ENCODE measurements at places on chromosomes 13 and 19.

DNA sequence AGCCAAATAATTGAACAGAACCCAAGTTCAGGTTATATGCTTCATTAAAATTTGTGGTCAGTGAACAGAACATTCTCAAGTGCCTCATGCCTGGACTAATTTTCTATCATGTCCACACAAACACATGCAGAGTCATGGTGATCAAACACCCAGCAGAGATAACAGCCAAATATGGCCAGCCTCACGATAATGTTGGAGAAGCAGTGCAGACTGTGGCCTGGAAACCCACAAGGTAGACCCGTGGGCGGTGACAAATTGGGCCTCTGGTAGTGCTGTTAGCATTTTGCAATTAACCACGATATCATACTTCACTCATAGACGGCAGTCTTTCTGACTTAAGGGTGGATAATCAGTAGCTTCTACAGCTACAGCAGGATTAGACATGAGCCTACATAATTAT is 35.0 kb upstream of the VWA8 start:
- DNase-seq, result no peak

GRCh38 chr13:29487466-29488454 is 107.7 kb downstream of the SLC7A1 start:
- DNase-seq, result no peak

- no peak for DNase-seq
These were observed 151.1 kb downstream of the SIPA1L3 start for GRCh38 chr19:38057959-38058690.

GRCh38 chr19:3003046-3003445 is 25.7 kb downstream of the TLE6 start:
- DNase-seq, result no peak

- no peak for DNase-seq
These were observed 613.2 kb upstream of the SLITRK5 start for GRCh38 chr13:87057807-87058520.

GRCh38 chr19:4636151-4636717 is 3.1 kb upstream of the TNFAIP8L1 start:
- DNase-seq, result peak; percentile 88

GRCh38 chr13:53499576-53500133 is 471.0 kb downstream of the OLFM4 start:
- DNase-seq, result no peak

DNA sequence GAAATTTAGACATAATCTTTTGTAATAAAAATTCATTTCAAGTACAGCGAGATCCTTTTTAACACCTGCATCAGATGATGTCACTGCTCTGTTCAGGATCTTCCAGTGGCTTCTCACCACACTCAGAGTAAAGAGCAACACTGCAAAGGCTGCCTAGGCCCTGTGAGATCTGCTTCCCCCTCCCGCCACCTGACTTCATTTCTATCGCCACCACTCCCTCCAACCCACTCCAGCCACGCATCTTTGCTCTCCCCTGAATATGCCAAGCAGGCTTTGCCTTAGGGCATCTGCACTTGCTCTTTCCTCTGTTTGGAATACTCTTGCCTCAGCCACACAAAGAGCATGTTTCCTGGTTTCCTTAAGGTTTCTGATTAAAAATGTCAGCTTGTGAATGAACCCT is 58.3 kb downstream of the MBNL2 start:
- no peak for DNase-seq
